ENCODE measurements at places on chromosomes 1 and 21.
A peak's percentile ranks its signal among the peaks of the same experiment; 100 is the strongest.

DNA sequence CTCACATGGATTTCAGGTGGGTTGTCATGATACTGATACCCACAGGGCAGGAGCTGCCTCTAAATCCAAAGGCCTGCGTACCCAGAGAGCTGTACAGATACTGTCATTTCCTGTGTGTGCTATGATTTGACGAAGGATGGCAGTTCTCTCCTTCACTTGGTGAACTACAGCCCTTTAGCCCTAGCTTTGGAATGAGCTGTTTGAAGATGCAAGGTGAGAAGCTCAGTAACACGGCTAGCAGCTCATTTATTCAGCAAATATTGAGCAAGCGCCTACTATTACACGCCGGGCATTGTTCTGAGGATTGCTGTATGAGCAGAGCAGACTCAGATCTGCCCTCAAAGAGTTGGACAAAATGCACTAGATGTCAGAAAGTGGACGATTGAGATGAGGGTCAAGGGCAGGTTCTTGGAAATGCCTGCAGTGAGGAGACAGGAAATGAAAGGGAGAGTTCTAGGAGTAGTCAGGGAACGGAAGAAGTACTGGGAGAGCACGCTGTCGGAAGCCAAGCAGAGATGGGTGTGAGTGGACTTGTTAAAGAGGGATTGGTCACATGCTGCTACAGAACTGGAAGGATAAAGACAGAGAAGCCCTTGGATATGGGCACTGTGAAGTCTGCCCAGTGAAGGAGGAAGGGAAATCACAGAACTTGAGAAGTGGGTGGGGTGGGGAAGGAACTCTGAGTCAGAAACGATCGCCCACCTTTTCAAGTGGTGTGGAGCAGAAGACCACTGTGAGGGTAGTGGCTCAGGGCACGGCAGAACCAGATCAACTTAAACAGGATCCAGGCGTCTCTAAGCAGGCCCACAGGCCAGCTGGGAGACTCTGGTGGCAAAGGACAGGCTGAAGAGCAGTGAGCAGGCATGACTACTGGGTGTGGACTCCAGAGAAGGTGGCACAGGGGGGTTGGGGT, 7.1 kb downstream of the PTGFRN start:
- no peak for DNase-seq

DNA sequence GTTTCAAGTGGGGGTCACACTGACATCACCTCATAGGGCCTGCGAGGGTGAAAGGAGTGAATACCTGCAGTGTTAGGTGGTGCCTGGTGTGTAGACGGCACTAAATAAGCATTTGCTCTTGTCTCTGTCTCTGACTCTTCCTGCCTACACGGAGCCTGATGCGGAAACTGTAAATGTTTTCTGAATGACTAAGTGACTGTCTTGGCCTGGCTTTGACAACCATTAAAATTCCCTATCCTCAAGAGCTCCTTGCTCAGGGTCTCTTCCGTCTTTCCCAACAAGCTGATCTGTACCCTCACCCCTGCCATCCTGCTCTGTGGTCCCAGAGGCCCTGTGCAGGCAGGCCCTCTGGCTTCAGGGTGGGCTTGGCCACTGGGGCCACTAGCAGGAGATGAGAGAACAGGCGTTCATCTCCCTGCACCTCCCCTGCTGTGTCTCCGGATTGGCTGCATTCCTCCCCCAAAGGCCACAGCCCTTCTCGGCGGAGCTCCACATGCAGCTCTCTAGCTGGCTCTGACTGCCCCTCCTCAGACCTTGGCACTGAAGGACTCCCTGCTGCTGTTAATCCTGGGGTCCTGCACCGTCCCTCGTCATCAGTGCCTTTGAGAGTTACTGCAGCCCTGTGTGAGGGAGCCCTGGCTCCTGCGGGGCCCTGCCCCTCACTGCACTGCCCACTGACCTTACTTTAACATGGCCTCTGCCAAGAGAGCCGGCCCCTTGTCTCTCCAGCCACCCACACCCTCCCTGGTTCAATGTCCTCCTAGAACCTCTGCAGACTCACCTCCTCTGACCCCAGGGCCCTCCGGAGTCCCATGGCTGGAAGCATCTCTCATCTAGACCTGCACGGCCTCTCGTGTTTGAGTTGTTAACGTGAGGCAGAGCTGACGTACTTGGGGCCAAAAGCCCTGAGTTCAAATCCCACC, 211.1 kb downstream of the MATN1 start:
- no peak for DNase-seq

DNA sequence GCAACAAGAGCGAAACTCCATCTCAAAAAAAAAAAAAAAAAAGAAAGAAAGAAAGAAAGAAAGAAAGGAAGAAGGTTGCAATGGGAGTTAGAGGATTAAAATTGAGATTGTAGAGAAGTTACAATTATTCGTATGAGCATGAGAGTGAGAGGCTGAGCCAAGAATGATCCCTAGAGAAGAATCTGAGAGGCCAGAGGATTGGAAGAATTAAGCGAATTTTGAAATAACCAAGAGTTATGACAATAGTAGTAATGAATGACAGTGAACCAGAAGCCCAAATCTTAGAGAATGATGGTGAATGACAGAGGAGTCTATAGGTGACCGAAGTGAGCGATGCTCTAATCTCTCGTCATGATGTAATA, 369 bp upstream of the ZYG11B start:
- DNase-seq, result no peak

DNA sequence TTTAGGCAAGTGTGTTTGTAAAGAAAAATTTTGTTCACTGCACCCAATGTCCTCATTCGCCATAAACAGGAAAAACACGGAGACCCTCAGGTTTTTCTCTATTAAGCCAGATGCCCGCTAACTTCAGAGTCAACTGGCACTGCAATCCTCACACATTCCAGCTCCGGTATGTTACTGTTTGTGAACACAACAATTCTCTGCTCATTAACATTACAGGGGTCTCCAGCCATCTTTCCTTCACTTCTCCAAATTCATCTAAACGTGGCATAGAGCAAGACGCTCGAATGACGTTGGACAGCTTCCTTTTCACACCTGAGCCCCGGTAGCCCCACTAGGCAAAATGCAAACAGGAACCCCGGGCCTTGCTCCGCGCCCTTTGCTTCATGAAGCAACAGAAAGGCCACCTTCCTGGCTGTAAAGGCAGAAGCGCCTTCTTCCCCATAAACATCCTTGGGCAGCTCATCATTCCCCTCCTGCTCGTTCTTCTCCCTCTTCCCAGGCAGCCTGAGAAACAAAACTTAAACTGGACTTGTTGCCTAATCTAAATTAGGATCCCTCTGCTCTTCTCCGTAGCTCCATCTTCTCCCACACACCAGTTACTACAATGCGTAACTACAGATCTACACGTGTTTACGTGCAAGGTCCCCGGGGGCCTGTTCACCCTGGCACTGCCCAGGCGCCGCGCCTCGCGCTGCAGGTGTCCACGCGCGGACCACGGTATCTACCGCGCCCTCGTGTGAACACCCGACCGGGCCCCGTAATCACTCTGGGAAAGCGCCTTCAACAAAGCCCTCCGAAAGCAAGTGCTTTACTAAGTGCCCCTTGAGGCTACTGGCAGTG, 1.2 kb downstream of the LBR start:
- DNase-seq, result no peak

GRCh38 chr1:228275430-228276173, 67.8 kb downstream of the OBSCN start:
- peak; percentile 81 for DNase-seq

DNA sequence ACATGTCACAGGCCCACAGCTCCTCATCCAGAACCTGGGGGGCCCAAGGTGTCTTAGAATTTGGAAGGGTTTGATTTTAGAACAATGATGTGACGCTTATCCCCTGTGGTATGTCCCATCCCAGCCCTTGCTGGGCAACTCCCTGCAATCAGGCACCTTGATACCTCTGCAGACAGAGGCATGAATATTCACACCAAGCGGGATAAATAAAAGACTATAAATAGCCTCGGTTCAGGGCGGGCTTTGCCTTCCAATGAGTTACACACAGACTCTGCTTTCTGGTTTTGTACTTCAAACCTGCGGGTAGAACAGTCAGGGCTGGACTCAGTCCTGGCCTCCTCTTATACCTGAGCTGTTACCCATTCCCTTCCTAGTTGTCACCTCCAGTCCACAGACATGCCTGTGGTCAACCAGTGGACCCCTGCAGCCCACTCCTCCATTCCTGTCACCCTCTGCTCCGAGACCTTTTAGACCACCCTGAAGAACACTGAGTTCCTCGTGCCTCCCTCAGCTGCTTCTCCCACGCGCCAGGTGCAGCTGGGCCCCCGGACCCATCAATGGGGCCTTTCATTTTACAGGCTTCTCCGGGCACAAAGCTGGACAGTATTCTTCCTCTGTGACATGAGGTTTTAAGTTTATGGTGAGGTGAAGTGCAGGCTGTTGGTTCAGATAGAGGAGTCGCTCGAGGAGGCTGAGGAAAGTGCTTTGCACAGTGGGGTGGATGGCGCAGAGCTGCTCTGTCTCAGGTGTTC, 120.1 kb upstream of the TNR start:
- DNase-seq, result no peak

DNA sequence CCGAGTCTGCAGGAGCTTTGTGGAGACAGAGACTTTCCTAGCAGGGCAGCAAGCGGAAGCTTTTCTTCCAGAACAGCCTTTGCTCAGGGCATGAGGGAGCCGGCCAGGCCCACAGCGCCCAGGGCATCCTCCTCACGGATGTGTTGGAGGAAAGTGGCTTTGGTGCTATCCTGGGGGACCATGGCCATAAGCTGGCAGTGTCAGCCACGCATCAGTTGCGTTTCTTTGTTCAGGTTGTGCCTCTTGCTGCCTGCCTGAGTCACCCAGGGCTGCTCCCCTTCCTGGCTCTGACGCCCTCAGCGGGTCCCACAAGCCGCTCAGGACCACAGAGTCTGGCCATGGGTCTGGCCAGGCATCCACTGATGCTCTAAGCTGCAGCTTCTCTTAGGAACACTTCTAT, 39.6 kb upstream of the PRSS38 start:
- DNase-seq, result no peak

DNA sequence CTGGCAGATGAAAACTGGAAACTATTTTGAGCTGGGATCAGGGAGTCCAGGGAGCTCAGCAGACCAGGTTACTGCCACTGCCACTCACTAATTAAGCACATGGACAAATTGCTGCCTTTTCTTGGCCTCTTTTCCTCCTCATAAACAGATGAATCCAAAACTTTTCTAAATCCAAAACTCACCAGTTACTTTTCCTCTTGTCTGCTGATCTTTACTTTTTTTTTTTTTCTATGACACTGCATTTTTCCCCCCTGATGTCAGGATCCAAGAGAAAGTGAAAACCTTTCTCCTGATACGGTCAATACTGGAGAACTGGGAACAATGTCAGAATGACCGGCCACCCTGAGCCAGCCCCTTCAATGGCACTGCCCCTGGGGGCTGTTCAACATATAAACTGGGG, 405.8 kb downstream of the DUSP10 start:
- DNase-seq, result no peak

DNA sequence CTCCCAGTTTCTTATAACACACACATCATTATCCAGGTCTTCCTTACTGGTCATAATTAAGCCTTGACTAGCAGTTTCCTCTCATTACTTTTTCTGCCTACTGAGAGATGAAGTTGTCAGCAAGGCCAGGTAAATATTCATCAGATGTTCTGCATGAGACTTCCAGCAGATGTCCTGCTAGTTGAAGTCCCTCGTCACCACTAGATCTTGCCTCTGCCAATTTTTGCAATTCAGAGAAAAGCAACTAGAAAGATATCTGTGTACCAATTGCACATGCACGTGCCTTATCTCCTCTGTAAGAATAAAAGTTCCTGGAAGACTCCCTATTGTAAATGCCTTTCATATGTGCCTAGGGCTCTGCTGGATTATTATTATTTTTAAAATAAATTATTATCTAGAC, 18.3 kb downstream of the ACKR1 start:
- DNase-seq, result no peak

GRCh38 chr1:171220081-171220420, 28.2 kb upstream of the FMO1 start:
- DNase-seq, result no peak

DNA sequence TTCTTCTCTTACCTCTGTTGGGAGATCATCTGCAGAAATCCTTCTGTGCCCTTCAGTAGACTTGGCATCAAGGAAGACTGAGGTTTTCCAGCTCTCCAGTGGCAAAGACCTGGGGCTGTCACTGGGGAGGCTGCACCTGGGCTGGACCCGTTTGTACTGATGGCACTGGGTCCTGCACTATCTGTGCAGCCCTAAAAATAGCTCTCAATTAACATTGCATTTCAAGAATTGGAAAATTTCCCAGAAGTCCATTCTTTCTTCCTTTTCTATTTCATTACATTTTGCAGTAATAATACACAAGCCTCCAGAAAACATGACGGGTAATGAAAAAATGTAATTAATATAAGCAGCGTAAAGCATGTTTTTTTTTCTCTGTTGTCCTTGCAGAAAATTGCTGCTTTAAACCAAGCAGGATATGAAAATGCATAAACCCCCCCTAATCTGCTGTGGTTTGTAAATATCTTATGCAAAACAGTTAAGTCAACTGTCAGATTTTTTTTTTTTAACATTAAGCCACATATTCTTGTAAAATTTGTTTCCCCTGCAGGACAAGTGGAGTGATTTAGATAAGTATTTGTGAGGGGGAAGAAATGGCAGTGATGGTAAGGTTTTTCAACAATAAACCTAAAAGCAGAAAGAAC, 64.9 kb downstream of the LMO4 start:
- no peak for DNase-seq
